ENCODE measurements at places on chromosomes 4 and X.
A peak's percentile ranks its signal among the peaks of the same experiment; 100 is the strongest.

- peak; percentile 40 for DNase-seq
These were observed 208.7 kb downstream of the SOWAHB start for GRCh38 chr4:76689145-76689817.

DNA sequence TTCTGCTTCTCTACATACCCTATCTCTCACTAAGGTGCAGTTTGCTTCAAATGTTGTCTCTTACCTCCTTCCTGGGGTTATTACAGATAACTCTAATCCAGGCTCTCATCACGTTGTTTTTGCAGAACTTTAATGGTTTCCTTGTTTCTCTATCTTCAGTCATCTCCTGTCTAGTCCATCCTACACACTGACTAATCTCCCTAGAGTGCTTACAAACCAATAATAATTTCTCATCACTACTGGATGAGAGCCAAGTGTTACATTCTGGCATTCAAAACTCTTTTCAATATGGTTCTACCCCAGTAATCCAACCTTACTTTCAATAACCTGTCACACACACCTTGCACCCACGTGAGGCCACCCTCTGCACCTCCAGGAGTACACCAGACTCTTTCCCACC, 86.1 kb downstream of the SYNPO2 start:
- DNase-seq, result no peak

DNA sequence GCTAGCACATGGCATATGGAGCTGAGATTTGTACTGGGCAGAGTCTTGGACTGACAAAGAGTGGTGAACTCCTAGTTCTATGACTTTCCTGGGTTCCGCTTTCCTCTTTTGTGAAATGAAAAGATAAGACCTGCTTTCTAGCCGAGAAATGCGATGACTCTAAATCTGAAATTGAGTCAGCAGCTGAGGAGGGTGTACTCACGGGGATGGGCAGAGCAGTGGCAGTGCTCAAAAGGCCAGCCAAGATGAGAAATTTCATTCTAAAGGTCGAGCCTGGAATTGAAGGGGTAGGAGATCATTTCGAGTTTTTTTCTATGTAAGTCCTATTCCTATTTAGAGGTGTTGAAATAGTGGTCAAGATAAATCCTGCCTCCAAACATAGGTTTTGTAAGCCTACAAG, 47.0 kb downstream of the NUDT9 start:
- no peak for DNase-seq

DNA sequence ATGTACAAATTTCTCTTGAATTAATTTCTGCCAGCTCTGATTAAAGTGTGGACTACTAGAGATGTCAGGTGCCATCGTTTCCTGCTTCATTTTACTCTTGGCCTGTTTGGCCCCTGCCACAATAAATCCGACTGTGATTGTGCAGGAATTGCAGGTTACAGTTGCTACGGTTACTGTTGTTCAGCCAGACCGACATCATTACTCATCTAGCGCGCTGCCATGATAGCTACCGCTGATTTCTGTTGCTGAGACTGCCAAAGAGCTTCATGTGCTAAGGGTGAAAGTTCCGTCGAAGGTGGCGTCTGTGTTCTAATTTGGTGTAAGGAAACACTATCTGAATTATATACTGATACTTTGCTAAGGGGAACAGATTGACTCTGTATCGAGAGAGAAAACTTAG, 22.1 kb downstream of the SLIT2 start:
- DNase-seq, result no peak

DNA sequence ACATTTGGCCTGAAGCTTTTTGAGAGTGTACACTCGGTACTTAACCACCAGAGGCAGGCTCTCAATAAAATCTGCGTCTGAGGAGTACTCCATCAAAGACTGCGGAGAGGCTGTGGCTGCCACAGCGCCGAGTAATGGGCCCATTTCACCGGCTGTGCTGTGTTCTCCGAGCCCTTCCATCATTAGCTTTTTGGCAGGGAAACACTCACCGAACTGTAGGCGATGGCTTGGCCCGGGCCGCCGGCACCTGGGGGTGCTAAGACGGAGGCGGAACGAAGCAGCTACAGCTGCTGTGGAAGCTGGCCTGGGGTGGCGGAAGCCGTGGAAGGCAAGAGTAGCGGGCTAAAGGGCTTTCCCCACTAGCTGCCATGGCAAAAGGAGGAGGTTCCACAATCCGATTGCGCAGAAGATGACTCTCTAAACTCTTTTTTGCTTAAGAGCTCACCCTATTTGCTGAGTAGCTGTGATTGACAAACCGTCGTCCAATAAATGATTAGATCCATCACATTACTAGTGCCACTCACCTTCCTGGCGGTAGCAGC, 48.5 kb upstream of the PABPC1L2A start:
- DNase-seq, result no peak

DNA sequence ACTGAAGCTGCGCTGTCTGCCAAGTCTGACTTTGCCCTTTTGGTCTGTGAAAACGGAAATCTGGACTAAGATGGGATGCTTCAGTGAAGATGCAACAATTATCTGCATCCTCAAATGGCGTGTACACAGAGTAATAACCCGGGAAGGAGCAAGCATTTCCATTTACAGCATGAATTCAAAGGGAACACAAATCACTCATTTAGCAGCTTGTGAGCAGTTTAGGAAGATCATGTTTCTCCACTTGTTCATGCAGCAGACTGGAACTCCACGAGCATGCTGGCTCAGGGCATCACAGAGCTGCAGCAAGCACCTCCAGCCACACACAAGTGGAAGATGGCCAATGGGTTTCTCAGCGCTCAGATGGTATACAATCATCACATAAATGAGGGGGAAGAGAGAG, 175.5 kb downstream of the NLGN4X start:
- DNase-seq, result peak; percentile 36

DNA sequence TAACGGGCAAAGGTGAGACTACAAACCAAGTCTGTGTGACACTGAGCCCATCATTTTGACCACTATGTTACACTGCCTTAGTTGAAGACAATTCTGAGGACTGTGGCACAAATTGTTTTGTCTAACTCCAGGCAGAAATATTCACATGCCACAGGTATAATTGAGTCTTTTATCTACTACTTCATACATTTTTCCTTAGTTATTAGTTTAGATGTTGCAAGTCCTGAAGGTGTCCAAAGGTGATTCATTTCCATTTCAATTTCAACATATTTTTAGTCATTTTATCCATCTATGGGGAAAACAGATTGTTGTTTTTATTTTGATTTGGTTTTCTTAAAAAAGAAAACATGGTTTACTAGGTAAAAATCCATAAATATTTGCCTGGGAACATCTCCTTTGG, 341.7 kb upstream of the SMIM31 start:
- no peak for DNase-seq

DNA sequence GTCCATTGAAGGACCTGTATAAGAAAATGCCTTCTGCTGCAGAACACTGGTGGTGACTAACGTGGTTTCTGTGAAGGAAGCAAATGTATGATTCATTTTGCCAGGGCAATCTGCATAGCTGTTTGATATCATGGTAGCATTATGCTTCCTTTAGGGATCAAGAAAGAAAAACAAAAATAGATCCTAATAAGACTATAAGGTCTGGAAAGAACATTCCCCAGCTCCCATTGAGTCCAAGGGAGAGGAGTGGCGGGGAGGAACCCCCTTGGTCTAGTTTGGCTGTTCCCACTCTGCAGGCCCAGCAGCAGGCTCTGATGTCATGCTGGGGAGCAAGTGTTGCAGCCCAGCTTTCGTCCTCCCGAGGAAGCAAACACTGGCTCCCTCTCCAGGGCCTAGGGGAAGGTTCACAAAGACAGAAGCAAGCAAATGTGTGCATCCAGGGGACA, 154.5 kb upstream of the GALNT7 start:
- no peak for DNase-seq

GRCh38 chr4:53040459-53040815, 178.3 kb downstream of the RASL11B start:
- no peak for DNase-seq

GRCh38 chr4:142550965-142551364, 295.1 kb downstream of the INPP4B start:
- no peak for DNase-seq

GRCh38 chr4:184273166-184274147, 55.8 kb upstream of the ENPP6 start:
- DNase-seq, result no peak

- no peak for DNase-seq
These were observed 62.9 kb downstream of the GEMIN8 start for GRCh38 chrX:13966793-13967125.

GRCh38 chr4:85756938-85757337, 282.0 kb downstream of the ARHGAP24 start:
- DNase-seq, result no peak

- no peak for DNase-seq
These were observed 30.7 kb downstream of the PALLD start for GRCh38 chr4:168527560-168527959.

GRCh38 chrX:133639726-133640125, 224.4 kb upstream of the GPC4 start:
- DNase-seq, result no peak

DNA sequence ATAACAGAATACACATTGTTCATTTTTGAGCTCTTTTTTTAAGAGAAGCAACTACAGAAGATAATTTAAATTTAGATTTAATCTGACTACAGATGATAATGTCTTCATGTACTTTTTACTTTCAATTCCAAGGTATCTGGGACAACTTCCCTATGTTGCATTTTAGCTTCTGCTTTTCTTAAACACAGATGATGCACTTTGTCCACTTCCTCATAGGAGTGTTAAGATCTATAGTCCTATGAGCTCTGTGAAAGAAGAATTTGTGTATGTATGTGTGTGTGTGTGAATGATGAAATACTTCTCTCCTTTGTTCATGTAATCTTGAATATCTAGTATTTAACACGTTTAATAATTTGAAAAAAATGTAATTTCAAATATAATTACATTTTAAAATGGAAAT, 5.3 kb upstream of the FHIP1A start:
- no peak for DNase-seq

DNA sequence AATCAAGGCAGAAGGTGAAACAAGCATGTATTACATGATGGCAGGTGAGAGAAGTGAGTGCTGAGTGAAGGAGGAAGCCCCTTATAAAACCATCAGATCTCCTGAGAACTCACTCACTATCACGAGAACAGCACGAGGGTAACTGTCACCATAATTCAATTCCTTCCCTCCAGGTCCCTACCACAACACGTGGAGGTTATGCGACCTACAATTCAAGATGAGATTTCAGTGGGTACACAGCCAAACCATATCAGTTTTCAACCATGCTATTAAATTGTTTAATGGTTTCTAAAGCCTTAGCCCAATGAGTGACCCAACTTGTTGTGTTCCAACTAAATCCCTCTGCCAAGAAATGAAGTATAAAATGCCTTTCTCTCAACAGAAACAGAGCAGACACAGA, 519.8 kb downstream of the GBA3 start:
- DNase-seq, result no peak

- DNase-seq, result no peak
These were observed 130.5 kb downstream of the PARM1 start for GRCh38 chr4:75063433-75063832.

- no peak for DNase-seq
These were observed 66.8 kb upstream of the SMAD1 start for GRCh38 chr4:145414841-145415240.

GRCh38 chr4:6126971-6127745, 73.2 kb downstream of the JAKMIP1 start:
- DNase-seq, result no peak

DNA sequence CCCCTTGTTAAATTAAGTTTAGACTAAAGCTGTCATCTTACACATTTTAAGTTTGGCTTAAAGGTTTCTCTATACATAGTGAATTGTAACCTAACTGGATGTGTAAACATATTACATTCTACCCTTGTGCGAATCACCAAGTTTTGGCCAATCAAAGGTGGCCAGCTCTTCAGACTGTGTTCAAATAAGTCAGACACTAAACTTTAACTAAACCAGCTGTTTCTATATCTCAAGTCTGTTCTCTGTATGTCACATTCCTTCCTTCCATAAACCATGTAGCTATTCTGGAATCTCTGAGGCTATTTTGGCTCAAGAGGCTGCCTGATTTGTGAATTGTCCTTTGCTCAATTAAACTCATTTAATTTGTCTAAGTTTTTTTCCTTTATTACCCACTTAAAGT, 6.7 kb downstream of the SULT1B1 start:
- no peak for DNase-seq

GRCh38 chr4:140931911-140932310, 175.7 kb upstream of the TBC1D9 start:
- no peak for DNase-seq

DNA sequence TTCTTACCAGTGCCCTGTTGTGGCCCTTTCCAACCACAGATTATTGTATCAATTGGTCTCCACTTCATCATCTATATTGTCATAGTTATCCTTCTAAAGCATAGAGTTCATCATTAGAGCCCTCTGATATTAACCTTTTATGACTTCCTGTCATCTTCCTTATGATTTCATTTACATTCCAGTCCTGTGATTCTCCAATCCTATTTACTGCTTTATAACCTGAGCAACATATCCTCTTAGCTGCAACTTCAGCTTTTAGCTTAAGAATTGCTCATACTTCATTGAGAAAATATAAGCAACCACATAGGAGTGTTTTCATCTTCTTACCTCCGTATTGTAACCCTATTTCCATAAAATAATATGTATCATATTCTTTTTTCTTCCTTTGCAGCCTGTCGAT, 252.6 kb upstream of the CENPE start:
- no peak for DNase-seq

GRCh38 chr4:10567766-10568165, 110.5 kb upstream of the ZNF518B start:
- DNase-seq, result no peak

DNA sequence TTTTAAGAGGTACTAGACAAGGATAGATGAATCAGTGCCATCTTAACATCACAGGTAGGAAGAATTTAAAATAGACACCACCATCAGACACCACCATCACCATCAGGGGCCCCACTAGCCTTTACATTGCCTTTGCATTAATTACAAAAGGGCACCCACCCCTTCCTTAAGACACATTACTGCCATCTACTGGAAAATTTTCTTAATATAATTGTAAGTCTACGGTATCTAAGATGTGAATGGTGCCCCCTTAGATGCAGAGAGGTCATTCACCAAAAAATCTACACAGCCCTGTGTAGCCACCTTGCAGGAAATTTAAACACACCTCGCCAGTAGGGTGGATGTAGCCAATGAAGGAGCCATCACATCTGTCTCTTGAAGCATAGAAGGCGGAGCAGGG, 184.1 kb downstream of the MID1IP1 start:
- DNase-seq, result no peak
